ENCODE measurements at places on chromosomes 2 and 18. TPM values are rescaled to one million over a fixed set of nuclear protein-coding genes. Genes with fewer than 3 reads are reported as not detected.

Gene CROCC2
- total RNA-seq = not detected

Gene SNORC
- total RNA-seq = 2.2 TPM

Gene CYP26B1
- total RNA-seq = under 0.01 TPM

Gene MYO7B
- 0.43 TPM for total RNA-seq

Gene ATG4B
- 61.7 TPM for total RNA-seq

Gene DPP10
- total RNA-seq = not detected

Gene RAPGEF4
- total RNA-seq = 0.14 TPM

All from placental pericyte (primary cell).